Esophagus muscularis mucosa (tissue), 4 donors: ENCODE measurements at places on chromosomes 7 and 10. TPM values are rescaled to one million over a fixed set of nuclear protein-coding genes. Genes with fewer than 3 reads are reported as not detected.

The WDR86 gene
- total RNA-seq: 11.8 TPM

The PRPS1L1 gene
- total RNA-seq: not detected

The INHBA gene
- 30.4 TPM for total RNA-seq

DNA sequence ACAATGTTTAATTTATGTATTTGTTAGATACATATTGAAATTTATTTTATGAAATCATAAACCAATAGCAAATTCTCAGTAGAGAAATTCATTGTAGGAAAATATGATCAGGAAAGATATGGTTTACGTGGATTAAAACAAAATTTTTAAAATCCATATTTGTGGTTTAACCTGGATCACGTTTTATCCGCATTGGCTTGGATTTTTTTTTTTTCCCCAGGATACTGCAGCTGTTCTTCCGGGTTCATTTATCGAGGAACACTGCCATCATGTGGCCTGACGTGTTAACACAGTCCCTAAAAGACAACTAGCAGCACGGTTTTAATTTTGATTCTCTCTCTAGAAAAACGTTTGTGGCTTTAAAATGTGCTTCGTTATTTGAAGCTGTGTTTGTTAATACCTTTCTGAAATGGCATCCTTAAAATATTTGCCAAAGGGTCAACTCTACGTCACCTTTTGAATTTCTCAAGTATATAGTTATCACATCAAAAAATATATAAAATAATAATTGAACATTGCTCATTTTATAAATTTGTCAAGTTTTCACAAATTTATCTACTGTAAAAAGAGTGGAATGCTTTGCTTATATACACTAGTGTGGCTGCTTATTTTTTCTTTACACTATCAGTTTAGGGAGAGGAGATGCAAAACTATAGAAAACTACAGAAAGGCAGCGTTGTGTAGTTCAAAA lies 8.7 kb upstream of the ASB4 start:
- DNase-seq: no peak

DNA sequence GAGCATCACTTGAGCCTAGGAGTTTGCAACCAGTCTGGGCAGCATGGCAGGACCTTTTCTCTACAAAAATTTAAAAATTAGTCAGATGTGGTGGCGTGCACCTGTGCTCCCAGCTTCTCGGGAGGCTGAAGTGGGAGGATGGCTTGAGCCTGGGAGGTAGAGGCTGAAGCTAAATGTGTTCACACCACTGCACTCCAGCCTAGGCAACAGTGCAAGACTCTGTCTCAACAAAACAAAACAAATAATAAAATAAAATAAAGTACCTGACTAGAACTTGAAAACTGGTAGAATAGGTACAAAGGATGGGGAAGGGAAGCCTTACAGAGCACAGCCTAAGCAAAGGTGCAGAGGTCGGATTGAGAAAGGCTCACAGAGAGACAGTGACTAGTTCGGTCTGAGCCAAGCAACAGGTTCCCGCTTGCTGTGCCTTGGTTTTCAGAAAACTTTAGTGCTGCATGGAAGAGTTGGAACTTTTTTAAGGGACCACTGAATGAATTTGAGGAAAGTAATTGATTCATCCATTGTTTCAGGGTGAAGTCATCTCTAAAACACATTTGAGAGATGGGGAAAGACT lies 100.1 kb upstream of the STK17A start:
- peak; percentile 55 for DNase-seq

- DNase-seq: no peak
Observed at GRCh38 chr7:73844848-73845460, 2.6 kb upstream of the METTL27 start.

DNA sequence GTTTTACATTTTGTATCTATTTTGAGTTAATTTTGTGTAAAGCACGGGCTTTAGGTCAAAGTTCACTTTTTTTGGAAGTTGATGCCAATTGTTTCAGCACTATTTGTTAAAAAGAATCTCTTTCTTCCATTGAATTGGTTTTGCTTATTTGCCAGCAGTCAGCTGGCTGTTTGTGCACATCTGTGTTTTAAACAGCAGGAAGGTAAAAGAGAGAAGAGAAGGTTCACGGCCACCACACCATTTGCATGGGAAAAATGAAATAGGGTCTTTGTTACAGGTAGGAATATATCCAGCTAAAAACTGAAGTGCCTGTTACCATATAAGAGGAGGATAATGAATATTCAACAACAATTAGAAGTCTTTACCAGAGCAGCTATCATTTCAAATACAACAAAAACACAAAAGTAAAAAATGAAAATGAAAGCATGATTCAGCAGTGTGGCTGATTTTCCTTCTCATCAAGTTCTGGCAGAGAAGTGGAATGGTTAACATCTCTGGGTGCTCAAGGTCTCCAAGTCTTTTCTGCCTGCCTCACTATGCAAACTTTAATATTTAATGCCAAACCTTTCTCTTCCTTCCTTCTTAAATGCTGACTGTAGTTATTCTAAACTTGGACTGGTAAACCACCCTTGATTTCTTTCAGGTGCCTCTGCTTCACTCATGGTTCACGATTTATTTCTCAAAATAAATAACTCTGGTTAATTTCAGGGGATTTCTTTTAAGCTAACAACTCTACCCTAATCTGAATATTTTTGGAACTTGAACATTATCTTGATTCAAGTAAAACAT lies 841.5 kb downstream of the GRM8 start:
- DNase-seq: no peak

DNA sequence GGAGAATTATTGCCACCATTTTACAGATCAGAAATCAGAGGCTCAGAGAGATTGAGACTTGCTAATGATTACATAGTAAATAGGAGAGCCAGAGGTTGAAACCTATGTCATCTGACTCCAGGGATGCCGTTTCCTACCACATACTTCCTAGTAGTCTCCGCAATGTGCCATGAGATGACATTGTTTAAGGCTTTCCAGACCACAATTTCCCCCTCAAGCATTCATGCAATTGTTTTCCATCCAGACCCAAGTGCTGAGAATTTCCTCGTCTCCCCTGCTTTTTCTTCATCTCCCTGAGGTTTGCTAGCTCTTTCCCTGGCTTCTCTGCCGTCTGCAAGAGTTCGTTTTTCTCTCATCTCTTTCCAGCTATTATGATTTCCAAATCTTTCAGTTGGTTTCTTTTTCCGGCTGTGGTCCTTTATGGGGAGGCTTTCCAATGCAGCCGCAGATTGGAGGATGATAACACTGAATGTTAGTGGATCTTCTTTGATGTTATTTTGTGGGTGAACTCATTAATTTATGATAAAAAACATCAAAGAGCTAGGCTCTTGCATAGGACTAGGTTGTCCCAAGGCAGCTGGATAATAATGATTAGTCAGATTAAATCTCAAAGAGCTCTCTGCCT lies 6.9 kb upstream of the GOLGA7B start:
- DNase-seq: no peak

DNA sequence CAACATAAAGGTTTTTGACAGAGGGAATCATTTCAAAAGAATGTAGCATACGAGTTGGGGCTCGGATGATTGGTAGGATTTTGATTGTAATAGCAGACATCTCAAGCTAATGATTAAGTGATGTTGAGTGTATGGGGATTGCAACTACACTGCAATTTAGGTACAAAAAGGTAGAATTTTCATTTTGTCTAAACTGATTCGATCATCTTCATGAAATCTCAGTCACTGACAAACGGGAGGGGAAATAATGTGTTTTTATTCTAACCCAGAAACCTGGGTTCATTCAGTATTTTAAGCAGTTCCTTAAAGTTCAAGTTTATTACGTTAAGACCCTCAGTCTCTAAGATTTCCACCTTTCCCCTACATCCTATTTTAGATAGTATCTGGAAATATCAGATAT lies 3.9 kb upstream of the PHYHIPL start:
- DNase-seq: no peak

DNA sequence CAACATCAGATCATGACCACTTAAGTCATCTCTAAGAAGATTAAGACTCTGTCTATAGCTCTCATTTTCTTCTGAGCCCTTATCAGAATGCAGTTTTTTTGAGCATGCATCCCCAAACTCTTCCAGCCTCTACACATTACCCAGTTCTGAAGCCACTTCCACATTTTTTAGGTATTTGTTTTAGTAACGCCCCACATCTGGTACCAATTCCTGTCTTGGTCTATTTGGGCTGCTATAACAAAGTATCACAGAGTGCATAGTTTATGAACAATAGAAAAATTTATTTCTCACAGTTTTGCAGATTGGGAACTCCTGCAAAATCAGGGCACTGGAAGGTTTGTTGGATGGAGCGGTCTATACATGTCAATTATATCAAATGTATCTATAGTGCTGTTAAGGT lies 107.7 kb upstream of the KCND2 start:
- no peak for DNase-seq

The AASS gene
- 34.2 TPM for total RNA-seq

GRCh38 chr7:139830292-139830691 lies 1.2 kb downstream of the TBXAS1 start:
- DNase-seq: no peak

- no peak for DNase-seq
Observed at GRCh38 chr7:156169474-156170370, 357.5 kb upstream of the SHH start.

The MAGI2 gene
- 20.7 TPM for total RNA-seq

- no peak for DNase-seq
Observed at GRCh38 chr7:103811997-103812396, 177.5 kb downstream of the RELN start.

GRCh38 chr10:103766751-103767505 lies 88.4 kb downstream of the SH3PXD2A start:
- DNase-seq: no peak

DNA sequence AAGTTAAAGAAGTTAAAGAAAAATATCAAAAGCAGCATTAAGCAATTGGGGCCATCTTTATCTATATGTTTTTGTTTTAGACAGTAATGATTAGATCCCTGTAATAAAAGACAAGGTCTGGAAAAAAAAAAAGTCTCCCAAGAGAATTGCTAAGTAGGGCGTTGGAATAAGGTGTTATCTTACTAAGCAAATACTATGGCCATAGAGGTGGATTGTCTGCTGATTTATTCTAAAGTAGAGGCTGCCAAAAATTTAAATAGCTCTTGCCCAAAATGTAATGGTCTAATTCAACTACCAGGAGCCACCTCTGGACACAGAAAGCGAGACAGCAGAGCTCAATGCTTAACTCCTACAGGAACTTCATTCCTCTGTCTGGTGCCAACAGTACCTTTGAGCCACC lies 71.6 kb downstream of the HERPUD2 start:
- no peak for DNase-seq

DNA sequence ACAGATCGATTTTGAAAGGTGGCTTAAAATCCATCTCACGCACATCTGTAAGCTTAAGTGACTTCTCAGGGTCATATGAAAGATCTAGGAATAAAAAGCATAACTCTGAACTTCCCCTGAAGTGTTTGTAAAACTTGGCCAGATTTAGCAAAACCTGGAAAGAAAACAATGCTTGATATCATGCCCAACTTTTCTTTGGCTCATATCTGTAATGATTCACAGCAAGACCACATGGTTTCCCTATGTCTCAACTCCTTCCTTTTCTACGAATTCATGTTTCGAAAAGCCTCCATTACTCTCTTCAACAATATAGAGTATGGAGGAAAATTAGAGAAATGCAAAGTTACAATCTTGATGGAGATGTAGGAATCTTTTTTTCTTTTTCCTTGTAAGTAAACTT lies 20.1 kb upstream of the CABCOCO1 start:
- no peak for DNase-seq

DNA sequence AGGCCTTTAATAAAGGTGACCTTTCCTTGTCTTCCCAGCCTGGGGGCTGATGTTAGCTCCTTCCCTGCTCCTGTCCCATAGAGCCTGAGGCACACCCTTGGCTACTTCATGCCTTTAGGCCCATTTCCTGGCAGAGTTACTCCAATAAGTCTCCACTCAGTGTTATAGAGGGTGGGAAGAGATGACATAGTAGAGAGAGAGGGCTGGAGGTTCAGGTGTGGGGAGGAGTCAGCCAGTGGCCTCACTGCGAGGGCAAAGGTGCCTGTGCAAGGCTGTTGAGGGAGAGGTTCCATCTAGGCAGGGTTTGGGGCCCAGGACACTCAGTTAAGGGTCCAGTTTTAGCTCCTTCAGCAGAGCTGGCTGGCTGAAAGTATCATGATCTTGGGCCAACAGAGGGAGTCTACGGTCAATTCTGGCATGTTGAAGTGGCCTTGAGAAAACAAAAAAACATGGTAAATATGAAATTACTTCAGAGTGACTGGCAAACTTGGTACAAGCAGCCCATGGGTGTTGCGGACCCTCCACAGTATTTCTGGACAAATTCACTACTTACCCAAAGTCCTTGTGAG lies 67.9 kb downstream of the ZNF783 start:
- no peak for DNase-seq

The PLAU gene
- 38.3 TPM for total RNA-seq

- DNase-seq: no peak
Observed at GRCh38 chr7:2546776-2547586, 8.3 kb downstream of the BRAT1 start.

DNA sequence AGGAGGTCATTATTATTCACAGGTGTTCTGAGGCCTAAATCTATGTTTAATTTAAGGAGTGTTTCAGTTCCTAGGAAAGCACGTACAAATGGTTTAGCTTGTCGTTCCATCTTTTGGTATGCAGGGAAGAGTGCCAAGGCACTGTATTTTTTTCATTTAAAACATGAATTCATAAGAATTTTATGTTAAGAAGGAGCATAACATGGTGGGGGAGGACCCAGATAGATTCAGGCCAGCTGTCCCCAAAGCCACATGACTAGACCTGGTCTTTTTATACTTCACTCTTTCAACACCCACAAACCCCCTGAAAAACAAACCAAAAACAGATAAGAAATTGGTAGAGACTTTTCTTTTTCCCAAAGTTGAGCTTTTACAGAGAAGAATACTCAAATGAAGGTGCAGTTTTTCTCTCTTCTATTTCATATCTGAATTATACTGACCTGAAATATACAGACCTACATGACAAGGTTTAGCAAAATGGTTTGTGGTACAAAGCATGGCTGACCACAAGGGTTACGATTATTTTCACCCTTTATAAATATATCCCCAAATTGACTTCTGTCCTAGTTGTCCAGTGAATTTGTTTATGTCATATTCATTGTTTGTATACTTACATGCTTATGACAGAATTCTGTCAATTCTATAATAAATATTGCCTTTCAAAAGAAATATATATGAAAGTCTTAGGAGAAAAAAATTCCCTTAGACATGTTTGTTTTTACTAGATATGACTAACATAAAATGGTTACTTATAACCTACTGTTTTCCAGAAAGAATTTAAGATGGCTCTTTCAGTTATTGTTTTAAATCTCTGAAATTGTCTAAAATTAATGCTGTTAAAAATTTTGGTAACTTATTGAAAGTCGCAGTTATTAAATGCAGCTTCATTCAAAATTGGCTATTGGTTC lies 71.3 kb downstream of the AP3M1 start:
- DNase-seq: no peak

The TDRD1 gene
- total RNA-seq: 0.13 TPM

GRCh38 chr7:4692055-4692454 lies 10.0 kb downstream of the FOXK1 start:
- no peak for DNase-seq

- DNase-seq: no peak
Observed at GRCh38 chr10:19412531-19412930, 363.9 kb downstream of the MALRD1 start.

- DNase-seq: no peak
Observed at GRCh38 chr7:90844421-90844820, 248.3 kb downstream of the CDK14 start.

The SLC39A12 gene
- total RNA-seq: not detected

GRCh38 chr10:60303778-60304177 lies 85.9 kb downstream of the ANK3 start:
- DNase-seq: no peak

- DNase-seq: no peak
Observed at GRCh38 chr7:106278695-106279094, 6.1 kb downstream of the NAMPT start.

The TEX36 gene
- not detected for total RNA-seq

GRCh38 chr10:29254123-29255046 lies 34.5 kb upstream of the LYZL1 start:
- no peak for DNase-seq

The TNS3 gene
- total RNA-seq: 45.7 TPM

The FGL2 gene
- total RNA-seq: 316 TPM

The DNAJC9 gene
- total RNA-seq: 9.3 TPM

The INPP5A gene
- total RNA-seq: 234 TPM
